ENCODE measurements at places on chromosomes 1 and 21.

GRCh38 chr1:189696297-189696696 is 781.4 kb downstream of the BRINP3 start:
- no peak for ATAC-seq

DNA sequence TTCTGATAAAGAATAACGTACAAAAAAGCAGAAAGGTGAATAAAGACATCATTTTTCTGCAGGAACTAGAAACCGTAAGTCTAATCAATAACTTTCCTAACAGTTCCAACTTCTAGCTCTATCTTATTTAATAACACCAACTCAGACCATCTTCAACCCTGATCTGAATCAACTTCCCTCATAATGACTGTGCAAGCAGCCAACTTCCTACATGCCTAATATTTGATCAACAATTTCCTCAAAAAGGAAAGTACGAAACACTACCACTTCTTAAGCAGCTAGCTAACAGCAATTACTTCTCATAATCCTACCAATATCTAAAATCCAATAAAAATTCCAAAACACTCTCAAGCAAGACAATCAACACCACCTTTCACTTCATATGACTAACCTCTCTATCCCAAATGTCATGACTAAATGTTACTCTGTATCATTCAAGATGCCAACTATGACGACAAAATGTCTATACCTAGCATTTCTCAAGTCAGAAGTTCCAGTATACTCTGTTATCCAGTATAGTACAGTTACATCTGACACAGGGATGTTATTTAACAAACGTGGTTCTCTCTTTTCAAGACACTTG is 1.7 kb downstream of the COP1 start:
- no peak for ATAC-seq

DNA sequence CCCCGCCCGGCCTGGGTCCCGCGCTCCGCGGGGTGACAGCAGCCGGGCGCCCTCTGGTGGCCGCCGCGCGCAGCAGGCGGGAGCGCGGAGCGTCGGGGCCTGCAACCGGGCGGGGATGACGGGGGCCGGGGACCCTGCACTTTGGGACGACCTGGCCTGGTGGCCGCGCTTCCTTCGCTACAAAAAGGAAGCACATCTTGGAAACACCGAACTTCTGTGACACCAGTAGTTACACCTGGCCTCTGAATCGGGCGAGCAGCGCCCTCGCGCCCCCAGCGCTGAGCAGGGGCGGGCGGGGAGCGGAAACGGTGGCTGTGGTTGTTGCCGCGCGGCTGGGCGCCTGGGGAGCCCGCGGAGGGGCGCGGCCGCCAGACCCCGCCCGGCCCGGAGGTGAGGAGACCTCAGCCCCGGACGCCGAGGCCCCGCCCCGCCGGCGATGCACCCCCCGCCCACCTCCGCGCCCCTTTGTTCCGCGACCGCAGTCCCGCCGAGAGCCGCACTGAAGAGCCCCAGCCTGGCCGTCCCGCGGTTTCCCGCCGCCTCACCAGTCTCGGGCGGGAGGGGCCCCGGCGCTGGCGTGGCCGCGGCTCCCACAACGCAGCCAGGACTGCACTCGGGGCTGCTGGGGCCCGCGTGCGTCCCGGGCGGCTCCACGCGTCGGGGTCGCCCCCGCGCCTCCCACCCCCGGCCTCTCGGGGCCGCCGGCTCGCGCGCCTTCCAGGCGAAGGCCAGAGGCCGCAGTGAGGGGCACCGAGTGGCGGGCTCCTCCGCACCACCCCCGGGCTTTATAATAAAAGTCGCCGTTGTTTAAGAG is 59.3 kb downstream of the H3-3A start:
- ATAC-seq: peak; percentile 79

- ATAC-seq: no peak
These were observed 2.3 kb downstream of the ZMYM4 start for GRCh38 chr1:35270836-35271235.

DNA sequence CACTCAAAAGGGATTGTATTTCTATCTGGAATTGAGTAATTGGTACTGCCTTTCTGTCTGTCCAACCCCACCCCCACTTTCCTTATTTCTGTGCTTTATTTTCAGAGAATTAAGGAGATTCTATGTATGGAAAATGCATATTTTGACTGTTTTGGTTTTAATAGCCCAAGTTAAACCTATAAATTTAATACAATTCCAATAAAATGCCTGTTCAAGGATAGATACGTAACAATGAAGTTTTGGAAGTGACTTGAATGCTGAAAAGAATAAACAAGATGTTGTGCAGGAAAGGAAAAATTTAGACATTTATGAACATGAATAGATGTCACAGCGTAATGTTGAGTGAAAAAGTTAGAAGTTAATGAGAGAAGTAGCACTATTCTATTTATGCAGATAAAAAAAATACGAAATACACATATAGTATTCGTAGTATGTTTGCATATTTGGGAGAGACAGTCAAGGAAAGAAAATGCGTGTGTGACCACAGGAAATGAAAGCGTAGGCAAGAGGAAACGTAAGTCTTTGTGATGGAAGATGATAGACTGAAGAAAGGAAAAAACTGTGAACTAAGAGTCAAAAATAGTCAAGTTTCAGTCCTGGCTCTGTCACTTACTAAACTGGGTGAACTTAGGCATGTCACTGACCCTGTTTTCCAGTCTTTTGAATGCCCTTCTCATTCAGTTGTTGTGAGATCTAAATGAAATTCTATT is 62.1 kb downstream of the MEF2D start:
- ATAC-seq: no peak

DNA sequence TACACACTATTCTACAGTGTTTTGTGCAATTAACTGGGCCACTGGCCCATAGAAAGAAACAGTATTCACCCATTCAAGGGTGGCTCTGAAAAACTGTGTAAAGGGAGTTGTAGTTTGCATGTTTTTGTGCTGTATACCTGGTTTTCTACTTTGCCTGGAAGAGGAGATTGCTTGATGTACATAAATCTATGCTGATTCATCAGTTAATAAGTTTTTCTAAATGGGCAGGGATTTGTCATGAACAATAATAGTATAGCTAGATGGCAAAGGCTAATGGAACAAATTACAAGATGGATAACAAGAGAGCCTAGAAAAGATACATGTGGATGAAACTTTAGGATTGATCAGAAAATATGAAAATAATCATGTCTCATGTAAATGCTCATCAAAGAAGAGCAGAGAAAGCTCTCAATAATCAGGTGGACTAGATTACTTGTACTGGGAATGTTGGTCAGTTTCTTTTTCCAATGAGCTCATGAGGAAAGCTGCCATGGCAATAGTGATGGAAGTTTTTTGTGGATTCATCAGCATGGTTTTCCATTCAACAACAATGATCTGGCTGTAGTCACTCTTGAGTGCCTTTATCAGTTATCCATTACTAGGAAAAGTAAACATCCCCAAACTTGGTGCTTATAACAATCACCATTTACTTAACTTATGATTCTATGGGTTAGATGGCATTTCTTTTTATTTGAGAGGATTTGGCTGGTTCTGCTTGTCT is 602.8 kb downstream of the BRINP3 start:
- no peak for ATAC-seq

DNA sequence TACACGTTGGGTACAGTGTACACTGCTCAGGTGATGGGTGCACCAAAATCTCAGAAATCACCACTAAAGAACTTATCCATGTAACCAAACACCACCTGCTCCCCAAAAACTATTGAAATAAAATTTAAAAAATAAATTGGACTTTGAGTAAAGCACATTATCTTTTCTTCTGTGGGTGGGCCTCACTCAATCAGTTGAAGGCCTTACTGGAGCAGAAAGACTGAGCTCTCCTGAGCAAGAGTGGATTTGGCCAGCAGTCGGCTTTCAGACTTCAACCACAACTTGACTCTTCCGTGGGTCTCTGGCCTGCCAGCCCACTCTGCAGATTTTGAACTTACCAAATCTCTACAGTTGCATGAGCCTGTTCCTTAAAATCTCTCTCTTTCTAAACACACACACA is 78.9 kb downstream of the CNIH3 start:
- no peak for ATAC-seq

- ATAC-seq: no peak
These were observed 6.5 kb downstream of the CDK18 start for GRCh38 chr1:205510951-205511330.

DNA sequence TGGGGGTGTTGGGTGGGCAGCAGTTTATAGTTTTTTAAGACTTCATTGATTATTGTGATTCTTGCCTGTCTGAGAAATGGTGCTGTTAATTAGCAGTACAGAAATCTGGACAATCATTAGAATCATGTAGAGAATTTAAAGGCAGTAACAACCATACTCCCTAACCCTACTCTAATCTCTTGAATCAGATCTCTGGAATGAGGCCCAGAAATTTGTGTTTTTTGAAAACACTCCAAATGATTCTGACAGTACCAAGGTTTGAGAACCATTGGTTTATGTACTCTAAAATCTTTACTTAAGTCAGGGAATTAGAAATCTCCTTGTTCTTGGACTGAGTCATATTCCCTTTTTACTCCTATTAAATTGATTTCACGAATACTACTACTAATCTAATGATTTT is 24.0 kb downstream of the FNBP1L start:
- no peak for ATAC-seq

- no peak for ATAC-seq
These were observed 6.6 kb downstream of the HYI start for GRCh38 chr1:43446881-43447835.

Data from motor neuron (in vitro differentiated cells).